CD4-positive, alpha-beta T cell treated with Interleukin-1 beta for 1 hour (primary cell): ENCODE measurements at places on chromosomes 3 and 15.

GRCh38 chr3:16551342-16551976, 38.0 kb upstream of the RFTN1 start:
- no peak for DNase-seq

DNA sequence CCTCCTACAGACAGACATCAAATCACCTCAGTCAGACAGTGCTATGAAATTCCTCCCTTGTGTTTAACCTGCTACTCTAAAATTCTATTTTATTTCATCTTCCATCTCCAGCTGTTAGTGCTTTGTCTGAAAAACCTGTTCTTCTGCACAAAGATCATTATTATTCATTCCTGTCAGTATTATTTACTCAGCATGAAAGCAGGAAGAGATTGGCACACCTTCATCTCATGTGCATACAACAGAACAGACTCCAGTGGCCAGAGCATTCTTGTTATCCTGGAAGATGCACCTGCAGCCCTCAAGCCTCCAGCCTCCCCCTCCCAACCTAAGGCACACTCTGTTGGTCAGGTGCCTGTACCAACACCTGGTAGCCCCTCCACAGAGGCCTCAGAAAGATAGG, 1.8 kb upstream of the ROPN1B start:
- DNase-seq: no peak

- no peak for DNase-seq
Measured at GRCh38 chr3:42991341-42992315, 12.5 kb downstream of the GASK1A start.

GRCh38 chr3:161153480-161153879, 48.3 kb upstream of the B3GALNT1 start:
- DNase-seq: no peak

GRCh38 chr3:73508330-73508954, 116.3 kb downstream of the PDZRN3 start:
- DNase-seq: peak; percentile 14

DNA sequence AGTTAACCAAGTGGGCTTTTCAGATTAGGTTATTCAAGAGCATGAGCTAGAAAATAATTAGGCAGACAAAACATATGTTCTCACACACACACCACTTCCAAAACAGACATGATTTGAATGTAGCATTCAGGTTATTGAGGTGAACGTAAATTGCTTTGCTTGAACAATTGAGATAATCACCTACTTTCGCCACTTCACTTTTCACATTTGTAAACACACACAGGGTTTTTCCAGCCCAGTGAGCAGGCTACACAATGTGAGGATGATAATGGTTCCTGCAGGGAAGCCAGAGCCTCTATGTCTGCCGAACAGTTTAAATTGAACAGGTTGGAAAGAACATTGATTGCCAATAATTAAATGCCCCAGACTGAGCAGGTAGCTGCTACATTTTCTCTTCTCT, 560.8 kb downstream of the OCA2 start:
- DNase-seq: no peak

DNA sequence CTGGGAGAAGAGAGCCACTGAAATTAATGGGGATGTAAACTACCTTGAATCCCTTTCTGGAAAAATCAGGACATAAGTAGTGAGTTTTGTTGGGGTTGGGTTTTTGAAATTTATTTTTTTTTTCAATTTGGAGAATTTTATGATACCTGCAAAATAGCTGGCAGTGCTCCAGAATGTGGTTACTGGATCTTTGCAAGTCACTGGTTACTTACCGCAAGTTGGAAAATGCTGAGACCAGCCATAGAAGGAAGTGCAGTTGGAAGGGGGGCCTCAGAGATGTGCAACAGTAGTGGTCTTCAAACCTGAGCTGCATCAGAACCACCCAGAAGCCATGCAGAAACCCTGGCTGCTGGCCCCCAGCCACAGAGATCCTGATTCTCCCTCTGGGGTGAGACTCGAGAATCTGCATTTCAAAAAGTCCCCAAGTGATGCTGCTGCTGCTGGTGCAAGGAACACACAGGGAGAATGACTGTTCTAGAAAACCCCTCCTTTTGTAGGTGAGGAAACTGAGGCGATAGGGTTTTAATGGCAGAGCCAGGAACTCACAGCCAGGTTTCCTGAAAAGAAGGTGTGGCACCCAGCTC, 39.7 kb downstream of the SEMA5B start:
- no peak for DNase-seq

GRCh38 chr3:110180733-110181132, 843.4 kb upstream of the DPPA4 start:
- no peak for DNase-seq

- DNase-seq: no peak
Measured at GRCh38 chr3:116188231-116188785, 257.0 kb downstream of the LSAMP start.

DNA sequence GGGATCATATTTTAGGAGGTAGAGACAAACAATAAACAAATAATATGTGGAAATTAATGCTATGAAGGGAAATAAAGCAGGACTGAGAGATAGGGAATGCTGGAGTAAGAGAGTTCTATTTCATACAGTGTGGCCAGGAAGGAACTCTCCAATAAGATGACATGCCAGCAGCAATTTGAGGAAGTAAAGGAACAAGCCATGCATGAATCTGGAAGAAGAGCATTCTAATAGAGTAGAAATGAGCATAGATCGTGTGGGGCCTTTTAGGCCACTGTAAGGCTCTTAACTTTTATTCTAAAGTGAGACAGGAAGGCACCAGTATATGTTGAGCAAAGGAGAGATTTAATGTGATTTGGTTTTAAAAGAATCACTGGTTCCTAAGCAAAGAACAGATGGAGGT, 126.3 kb downstream of the DMXL2 start:
- DNase-seq: no peak

DNA sequence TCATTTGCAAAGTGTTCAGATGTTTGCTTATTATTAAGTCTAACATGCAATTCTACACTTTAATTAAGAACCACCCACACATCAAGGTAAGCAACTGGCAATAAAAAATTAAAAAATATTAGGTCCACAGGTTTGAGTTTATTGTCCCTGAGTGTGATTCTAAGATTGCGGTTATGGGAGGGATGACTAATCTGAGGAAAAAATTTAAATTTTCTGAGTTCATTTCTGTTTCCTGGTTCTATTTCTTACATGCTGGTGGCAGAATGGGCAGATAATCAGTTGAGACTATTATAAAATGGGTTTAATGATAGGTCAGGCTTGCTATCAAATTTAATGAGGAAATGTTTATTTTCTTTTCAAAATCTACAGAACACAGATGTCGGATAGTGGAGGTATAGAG, 105.9 kb downstream of the TP63 start:
- DNase-seq: no peak

GRCh38 chr3:112781599-112781998, 65.1 kb downstream of the CD200R1L start:
- DNase-seq: no peak

- no peak for DNase-seq
Measured at GRCh38 chr15:35557012-35557411, 11.0 kb upstream of the DPH6 start.

GRCh38 chr15:23671481-23671880, 15.6 kb downstream of the NDN start:
- no peak for DNase-seq

DNA sequence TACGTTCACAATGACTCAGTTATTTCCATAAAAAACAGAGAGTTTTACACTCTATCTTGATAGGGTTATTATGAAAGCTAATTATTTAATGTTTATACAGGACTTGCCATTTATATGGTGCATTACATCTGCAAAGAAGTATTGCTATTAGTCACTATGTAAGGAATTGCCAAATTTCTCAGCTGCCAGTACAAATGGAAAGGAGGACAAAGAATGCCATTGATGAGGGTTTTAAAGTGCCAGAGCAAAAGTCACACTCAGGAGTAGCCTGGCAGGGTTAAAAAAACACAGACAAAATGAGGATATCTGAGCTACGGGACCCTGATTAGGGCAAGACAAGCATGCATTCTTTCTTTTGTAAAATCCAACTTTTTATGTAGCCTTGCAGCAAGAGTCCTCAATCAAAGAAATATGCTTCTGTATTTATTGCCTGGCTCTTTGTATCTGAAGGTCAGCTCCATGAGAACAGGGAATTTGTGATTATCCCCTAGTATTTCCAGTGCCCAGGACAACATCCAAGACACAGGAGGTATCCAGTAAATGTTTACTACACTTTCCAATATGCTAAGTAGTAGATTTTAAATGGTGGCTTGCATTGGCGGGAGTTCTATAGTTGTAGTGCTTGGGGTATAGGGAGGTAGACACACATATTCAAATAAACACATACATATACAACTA, 1013.6 kb downstream of the ROBO1 start:
- no peak for DNase-seq

- DNase-seq: no peak
Measured at GRCh38 chr3:150419076-150419868, 11.2 kb downstream of the TSC22D2 start.

- no peak for DNase-seq
Measured at GRCh38 chr3:127002195-127003174, 19.6 kb downstream of the PLXNA1 start.

DNA sequence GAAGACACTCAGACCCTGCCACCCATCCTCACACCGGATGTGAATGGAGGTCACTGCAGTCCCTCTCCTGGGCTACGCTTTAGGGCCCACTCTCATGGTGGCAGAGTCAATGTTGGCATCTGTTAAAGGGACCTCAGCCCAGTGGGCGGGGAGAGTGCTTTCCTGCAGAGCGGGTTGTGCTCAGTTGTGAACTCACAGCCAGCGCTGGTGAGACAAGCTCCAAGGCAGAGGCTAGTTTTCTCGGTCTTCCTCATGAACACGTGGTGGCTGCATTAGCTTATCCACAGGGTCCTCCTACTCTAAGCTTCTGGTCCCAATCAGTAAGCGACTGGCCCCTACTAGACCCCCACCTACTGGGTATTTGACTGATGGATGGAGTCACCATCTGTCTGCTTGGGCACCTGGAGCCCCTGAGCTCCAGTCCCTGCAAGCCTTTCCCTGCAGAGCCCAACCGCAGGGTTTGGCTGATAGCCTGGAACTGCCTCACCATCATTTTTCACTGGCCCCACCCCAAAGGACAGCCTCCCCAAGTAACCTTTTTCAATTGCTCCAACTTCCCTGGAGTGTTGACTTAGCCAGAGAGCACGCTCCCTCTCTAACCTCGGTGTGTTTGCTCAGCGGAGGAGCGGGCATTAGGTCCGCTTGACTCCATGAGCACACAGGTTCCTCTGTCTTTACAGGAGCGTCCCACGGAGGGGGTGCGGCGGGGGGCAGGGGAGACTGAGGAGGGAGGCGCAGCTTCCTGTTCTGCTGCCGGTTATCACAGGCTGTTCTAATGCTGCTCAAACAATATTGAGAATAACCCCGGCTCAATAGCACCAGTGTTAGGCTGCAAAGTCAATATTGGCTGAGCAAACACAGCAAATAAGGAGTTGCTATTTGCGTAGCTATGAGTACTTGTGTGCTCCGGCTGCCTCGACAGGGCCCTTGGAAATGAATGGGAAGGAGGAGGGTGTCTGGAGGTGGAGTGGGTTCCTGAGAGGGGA, 141.7 kb downstream of the RPLP1 start:
- DNase-seq: no peak

- DNase-seq: no peak
Measured at GRCh38 chr3:132222868-132223538, 94.2 kb upstream of the ACP3 start.

- DNase-seq: no peak
Measured at GRCh38 chr3:167989999-167990398, 105.7 kb downstream of the GOLIM4 start.

DNA sequence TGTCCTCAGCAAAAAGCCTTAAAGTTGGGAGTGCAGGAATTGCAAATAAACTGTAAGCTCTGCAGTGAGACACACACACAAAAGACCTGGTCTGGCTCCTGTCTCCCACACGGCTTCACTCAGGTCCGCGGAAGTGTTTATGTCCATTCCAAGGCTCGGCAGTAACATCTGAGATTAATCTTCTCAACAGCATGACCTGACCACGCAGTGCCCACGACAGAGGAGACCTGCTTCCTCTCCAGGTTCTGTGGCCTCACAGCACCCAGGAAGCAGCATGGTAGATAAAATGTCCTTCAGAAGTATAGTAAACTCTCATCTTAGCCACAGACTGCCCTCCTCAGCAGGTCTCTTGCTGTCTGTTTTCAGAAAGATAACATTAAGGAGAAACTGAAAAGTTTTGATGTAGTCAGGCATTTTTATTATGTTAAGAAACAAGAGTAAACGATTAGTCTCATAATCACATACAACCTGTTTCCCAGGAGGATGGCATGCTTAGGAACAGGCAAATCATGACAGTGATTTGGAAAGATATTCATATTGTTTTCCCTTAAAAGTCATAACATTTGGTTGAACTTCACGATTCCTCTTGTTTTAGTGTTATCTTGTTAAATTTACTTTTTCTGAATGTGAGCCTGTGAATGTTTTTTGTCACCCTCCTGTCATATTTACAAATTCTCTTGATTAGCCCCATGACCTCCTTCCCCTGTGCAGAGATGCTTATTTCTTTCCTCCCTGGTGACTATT, 34.6 kb downstream of the CD200R1L start:
- DNase-seq: no peak
